Activated CD8-positive, alpha-beta memory T cell treated with anti-CD3 and anti-CD28 coated beads, Interleukin-2, amount 10 ng/mL, durations not matched to agents 7 days and 5 days (primary cell): ENCODE measurements at places on chromosomes 12 and 14.

- no peak for DNase-seq
Measured at GRCh38 chr12:22377731-22378496, 43.4 kb upstream of the ST8SIA1 start.

GRCh38 chr12:4555804-4556203 is 6.2 kb upstream of the DYRK4 start:
- DNase-seq: no peak

DNA sequence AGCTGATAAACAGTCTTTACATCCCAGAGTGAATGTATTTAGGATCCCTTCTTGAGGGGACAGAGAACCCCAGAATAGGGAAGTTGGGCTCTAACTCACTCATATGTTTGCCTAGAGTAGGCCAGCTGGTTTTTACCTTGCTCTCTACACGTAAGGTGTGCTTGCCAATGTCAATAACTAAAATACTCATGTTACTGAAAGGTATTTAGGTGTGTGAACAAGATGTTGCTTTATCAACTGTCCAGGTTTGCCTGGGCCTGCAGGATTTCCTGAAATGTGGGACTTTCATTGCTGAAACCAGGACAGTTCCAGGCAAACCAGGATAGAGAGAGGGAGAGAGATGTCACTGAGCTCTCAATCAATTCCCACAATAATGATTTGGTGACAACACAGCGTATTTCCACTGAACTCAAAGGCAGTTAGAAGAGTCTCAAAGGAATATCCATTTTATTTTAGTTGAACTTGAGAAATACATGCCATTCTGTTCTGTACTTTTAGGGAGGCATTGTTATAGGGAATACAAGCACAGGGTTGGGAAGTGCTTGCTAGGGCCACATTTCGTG is 171.7 kb downstream of the NRXN3 start:
- DNase-seq: no peak

DNA sequence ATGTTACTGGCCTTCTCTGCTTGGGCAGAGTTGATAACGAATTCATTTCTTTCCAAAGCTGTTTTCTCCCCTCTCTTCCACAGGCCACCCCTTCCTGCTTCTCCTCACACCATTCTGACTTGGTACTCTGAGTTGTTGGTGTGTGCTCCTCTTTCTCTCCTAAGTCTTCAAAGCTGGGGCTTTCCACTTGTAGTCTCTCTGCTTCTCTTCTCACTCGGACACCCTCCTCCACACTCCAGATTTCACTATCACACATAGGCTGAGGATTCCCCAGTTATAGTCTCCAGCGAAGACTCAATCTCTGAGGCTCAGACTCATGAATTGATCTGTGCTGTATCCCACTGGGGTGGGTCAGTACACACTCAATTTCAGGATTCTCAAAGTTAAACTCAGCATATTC is 201.0 kb downstream of the SSPN start:
- DNase-seq: no peak

DNA sequence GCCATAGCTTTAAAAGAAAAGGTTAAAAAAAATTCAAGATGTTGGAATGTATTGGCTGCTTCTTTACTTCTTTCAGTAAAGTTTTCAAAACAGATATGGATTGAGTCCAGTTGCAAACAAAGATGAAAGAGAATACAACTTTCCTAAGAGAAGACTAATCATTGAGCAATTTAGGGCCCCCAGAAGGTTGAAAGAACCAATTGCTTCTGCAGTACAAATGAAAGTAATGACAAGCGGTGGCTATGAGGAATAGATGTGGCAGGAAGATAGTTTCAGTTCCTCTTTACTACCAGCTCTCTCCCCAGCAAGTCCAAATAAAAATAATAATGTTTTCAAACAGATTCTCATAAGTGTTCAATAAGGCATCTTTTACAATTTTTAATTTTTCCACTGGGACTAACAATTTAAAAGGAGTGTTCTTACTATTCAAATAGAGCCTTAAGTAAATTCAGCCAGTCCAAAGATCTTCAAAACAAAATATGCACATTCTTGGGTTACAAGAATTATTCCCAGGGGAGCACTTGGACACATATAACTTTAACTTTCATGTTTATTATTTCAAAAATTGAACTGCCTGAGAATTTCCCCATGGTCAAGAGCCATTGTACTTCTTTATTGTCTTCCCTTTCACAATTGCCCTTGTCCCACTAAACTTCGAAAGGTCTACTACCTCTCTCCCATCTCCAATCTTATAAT is 62.3 kb upstream of the PPP1R12A start:
- no peak for DNase-seq

- DNase-seq: no peak
Measured at GRCh38 chr12:1047898-1048660, 57.1 kb downstream of the ERC1 start.

- no peak for DNase-seq
Measured at GRCh38 chr12:124626971-124627411, 59.6 kb upstream of the NCOR2 start.

DNA sequence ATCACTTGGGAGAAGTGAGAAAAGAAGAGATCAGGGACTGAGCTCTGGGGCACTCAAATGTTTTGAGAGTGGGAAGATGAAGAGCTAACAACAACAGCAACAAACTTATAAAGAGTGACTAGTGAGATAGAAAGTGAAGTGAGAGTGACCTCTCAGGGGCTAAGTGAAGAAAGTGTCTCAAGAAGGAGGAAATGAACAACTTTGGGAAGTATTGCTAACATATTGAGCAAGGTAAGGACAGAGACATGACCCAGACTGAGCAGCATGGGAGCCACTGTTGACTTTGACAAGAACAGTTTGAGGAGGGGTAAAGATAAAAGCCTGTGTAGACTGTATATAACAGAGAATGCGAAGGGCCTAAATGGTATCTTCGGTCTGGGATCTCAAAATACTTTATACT is 155.1 kb upstream of the BTG1 start:
- no peak for DNase-seq

DNA sequence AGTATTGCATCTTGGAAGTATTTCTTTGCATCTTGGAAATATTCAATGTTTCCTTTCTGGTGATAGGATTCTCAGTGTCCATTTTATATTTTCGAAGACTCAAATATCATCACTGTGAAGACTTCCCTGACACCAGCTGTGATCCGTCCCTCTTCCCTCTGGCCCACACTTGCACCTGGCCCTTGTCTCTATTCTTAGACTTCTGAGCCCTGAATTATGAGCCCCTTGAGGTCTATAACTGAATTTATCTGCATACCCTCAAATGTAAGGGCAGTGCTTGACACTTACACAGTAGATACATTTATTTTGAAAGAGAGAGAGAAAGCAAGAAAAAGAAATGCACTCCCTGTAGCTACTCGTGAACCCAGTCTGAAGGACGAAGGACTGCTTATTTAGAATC is 376.7 kb downstream of the ZFP36L1 start:
- DNase-seq: no peak

- DNase-seq: no peak
Measured at GRCh38 chr12:58847901-58848600, 72.3 kb downstream of the LRIG3 start.

DNA sequence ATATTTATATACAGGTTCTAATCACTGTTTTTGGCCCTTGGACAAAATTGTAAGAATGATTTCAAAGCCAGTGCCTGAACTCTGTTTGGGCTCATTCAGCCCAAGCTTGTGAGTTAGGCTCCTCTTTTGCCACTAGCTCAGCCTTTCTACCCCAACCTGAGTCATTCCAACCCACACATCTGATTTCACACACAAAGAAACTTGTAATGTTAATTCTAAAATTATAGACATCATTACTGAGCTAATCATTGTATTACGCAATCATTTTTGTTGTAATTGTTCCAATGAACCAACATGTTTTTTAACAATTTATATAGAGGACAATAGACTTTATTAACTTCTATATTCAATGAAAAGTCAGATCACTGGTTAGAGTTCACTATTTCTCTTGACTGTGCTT is 441.1 kb downstream of the ETNK1 start:
- DNase-seq: no peak
